Activated naive CD4-positive, alpha-beta T cell treated with anti-CD3 and anti-CD28 coated beads for 36 hours (primary cell): ENCODE measurements at places on chromosomes 13 and 19.
A peak's percentile ranks its signal among the peaks of the same experiment; 100 is the strongest.

- no peak for DNase-seq
- H3K27ac ChIP-seq: no peak overlapping the region
- peaks cover 14% of the 10 kb centered on the region for H3K27me3 ChIP-seq
- no peak overlapping the region for H3K4me3 ChIP-seq
Observed at GRCh38 chr19:12095111-12095790, 30.7 kb downstream of the ZNF844 start.

DNA sequence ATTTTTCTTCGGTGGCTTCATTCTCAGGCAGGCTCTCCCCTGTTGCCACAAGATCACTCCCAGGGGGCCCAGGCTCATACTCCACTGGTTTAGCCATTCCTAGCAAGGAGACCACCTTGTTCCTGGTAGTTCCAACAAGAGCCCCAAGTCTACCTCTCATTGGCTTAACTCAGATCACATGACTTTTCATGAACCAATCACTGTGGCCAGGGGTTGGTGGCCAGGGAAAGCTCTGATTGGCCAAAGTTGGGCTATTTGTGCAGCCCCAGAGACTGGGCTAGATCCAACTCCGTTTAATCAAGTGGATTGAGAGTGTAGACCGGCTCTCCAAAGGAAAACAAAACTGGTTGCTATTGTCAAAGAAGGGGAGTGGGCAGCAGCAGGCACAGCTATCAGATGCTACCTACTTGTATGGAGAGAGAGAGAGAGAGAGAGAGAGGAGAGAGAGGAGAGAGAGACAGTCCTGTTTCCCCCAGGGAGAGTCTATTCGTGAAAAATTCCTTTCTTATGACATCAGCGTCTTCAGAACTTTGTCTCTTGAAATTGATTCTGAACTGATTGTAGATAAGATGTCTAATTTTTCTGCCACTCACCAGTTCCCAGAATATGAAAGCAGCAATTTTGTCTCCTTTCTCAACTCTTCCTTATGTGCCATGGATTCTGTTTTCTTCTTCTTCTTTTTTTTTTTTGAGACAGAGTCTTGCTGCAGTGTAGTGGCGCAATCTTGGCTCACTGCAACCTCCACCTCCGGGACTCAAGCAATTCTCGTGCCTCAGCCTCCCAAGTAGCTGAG is 5.9 kb downstream of the CEACAM19 start:
- no peaks in the 10 kb centered on the region for H3K36me3 ChIP-seq
- H3K4me3 ChIP-seq: no peak overlapping the region
- no peak overlapping the region for H3K27ac ChIP-seq
- H3K27me3 ChIP-seq: no peaks in the 10 kb centered on the region
- no peaks in the 10 kb centered on the region for H3K4me1 ChIP-seq

DNA sequence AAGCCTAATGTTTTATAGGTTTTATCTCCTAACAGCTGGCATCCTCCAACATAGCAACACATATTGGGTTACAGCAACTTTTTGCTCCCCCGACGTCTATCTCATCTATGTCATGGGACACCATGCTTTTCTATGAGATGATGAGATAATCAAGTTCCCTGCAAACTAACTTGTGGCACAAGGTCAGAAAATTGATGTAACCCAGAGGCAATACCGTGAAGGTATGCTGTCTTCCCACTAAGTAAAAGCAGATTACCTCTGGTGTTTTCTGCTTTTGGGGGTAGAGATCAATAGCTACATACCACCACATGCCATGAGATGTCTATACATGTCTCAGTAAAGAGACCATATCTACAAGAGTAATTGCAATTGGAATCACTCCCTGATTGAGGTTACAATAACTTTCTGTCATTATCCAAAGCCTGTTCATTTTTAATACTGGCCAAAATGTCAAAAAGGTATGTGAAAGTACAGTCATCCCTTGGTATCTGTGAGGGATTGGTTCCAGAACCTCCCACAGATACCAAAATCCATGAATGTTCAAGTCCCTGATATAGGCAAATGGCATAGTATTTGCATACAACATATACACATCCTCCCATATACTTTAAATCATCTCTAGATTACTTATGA is 131.3 kb downstream of the CYSLTR2 start:
- no peak for DNase-seq
- H3K27ac ChIP-seq: no peak overlapping the region
- H3K4me3 ChIP-seq: no peak overlapping the region
- H3K4me1 ChIP-seq: no peaks in the 10 kb centered on the region
- H3K27me3 ChIP-seq: peaks cover 5% of the 10 kb centered on the region

GRCh38 chr19:55443824-55444480 is 852 bp upstream of the SHISA7 start:
- peaks cover 18% of the 10 kb centered on the region for H3K4me1 ChIP-seq
- H3K36me3 ChIP-seq: no peaks in the 10 kb centered on the region
- H3K27me3 ChIP-seq: peaks cover 54% of the 10 kb centered on the region
- no peak overlapping the region for H3K4me3 ChIP-seq
- no peak for DNase-seq

DNA sequence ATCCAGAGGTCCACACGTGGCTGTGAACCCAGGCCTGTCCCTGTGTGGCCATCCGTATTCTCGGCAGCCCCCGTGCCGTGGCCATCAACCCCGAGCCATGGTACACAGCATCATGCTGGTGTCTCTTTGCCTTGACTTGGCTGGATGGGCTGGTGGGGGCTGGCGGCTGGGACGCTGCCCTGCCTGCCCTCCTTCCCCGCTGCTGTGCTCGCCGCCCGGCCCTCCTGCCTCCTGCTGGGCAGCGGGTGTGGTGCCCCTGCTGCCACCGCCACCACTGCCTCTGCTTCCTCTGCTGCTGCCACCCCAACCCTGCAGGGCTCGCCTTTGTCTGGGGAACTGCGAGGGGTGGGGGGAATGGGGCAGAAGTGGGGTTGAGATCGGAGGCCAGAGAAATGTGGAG is 19.7 kb upstream of the EHD2 start:
- H3K4me3 ChIP-seq: no peak overlapping the region
- no peaks in the 10 kb centered on the region for H3K27me3 ChIP-seq
- H3K4me1 ChIP-seq: peaks cover 7% of the 10 kb centered on the region
- H3K36me3 ChIP-seq: peaks cover 1% of the 10 kb centered on the region
- DNase-seq: no peak

DNA sequence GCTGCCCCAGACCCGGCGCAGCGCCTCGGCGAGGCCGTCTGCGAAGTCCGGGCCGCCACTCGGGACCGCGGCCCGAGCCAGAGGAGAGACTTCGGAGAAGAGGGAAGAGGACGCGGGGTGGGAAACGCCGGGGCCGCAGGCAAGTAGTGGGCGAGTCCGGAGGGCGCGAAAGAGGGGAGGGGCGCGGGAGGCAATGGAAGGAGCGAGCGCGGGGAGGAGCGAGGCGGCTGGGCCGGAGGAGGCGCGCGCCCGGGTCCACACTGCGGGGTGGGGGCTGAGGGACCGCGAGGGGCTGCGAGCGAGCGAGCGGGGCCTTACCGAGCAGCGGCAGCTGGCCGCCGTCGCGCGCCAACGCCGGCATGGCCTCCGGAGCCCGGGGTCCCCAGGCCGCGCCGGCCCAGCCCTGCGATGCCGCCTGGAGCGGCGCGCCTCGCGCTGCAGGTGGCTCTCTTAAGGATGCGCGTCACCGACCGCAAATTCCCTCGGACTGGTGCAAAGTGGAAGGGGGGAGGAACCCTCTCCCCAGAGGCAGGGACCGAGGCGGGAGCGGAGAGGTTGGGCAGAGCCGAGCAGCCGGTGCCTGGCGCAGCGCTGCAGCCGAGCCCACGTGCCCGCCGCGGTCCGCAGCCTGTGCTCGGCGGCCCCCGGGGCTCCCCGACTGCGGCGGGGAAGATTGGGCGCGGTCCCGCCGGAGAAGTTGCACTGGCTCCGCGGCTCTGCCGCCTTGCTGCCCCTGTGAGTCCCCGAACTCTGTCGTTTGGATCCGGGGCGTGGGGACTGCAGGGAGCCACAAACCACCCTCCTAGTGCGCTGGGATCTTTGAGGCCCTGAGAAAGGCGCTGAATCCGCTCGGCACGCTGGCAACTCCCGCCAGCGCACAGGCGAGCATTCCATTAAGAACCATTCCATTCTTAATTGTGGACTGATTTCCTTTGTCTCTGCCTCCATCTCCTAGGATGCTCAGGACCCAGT is at the start of gene FLT3:
Gene FLT3 (minus strand): TSS at position 427 of the 972 bp plus-strand sequence. CDS start 66 bp downstream, at position 361.
- H3K27me3 ChIP-seq: peaks cover 44% of the 10 kb centered on the region
- no peaks in the 10 kb centered on the region for H3K36me3 ChIP-seq
- peak; percentile 67 for DNase-seq
- peaks cover 5% of the 10 kb centered on the region for H3K4me1 ChIP-seq
- H3K27ac ChIP-seq: no peak within 1 kb of the TSS

DNA sequence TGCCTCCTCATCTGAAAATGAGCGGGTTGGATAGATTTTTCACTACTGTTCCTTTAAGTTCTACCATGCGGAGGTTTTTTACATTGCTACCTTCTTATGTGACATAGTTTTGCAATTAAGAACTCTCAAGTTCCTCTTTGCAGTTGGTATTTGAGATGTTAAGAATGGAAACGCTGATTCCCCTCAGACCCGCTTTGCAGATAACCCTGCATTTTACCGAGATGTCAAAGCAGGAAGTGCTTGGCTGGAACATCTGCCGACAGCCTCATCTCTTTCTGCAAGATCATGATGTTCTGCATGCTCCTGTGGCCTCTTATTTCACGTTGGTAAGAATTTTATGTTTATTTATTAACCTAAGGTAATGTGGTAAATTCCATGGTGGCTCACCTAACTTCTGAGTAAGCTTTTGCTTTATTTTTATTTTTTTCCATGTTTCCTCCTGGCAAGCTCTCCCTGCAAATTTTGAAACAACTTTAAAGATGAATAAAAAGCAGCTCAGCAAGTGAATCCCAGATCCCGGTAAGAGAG is 22.5 kb downstream of the PABPC3 start:
- no peak overlapping the region for H3K4me3 ChIP-seq
- H3K27me3 ChIP-seq: peaks cover 46% of the 10 kb centered on the region
- H3K27ac ChIP-seq: no peak overlapping the region
- no peak for DNase-seq
- H3K36me3 ChIP-seq: no peaks in the 10 kb centered on the region

GRCh38 chr13:87536499-87536898 is 134.7 kb upstream of the SLITRK5 start:
- no peak overlapping the region for H3K4me3 ChIP-seq
- no peaks in the 10 kb centered on the region for H3K27me3 ChIP-seq
- no peak for DNase-seq
- no peak overlapping the region for H3K27ac ChIP-seq

DNA sequence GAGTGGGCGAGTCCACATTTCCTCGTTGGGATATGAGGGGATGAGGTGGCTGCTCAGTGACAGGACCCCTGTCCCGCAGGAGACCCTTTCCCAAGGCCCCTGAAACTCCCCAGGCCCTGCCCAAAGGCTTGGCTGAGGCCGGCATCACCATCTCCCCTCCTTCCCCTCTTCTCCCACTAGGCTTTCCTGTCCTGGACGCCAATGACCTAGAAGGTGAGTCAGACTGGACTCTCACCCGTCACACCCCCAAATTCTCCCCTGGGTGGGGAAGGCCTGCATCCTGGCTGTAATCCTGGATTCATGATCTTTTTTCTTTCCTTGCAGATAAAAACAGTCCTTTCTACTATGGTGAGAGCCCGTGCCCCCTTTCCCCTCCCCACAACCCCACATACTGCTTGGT is 5.3 kb downstream of the FXYD3 start:
- peaks cover 13% of the 10 kb centered on the region for H3K4me1 ChIP-seq
- H3K27ac ChIP-seq: no peak overlapping the region
- DNase-seq: no peak

- no peak overlapping the region for H3K4me3 ChIP-seq
- H3K27me3 ChIP-seq: no peaks in the 10 kb centered on the region
- H3K4me1 ChIP-seq: no peaks in the 10 kb centered on the region
- H3K36me3 ChIP-seq: no peaks in the 10 kb centered on the region
- DNase-seq: no peak
Observed at GRCh38 chr13:90336507-90336906, 1011.0 kb upstream of the MIR17HG start.

GRCh38 chr13:26920614-26921355 is 160.2 kb upstream of the GPR12 start:
- H3K36me3 ChIP-seq: no peaks in the 10 kb centered on the region
- H3K4me1 ChIP-seq: no peaks in the 10 kb centered on the region
- peaks cover 3% of the 10 kb centered on the region for H3K27me3 ChIP-seq
- H3K4me3 ChIP-seq: no peak overlapping the region
- DNase-seq: no peak

DNA sequence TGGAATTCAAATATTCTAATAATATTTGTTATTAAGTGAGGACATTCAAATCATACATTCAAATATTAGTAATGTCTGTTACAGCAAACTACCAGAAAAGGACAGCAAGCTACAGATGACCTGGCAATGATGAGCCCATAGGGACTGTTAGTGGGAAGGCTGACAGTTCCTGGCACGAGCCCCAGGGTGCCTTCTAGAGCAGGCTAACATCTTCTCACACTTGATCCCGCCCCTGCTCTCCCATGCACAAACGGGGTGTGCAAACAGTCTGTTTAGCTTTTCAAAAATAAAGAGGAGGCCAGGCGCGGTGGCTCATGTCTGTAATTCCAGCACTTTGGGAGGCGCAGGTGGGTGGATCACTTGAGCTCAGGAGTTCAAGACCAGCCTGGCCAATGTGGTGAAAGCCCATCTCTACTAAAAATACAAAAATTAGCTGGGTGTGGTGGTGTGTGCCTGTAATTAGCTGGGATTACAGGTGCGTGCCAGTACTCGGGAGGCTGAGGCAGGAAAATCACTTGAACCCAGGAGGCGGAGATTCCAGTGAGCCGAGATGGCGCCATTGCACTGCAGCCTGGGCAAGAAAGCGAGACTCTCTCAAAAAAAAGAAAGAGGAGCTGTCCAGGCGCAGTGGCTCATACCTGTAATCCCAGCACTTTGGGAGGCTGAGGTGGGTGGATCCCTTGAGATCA is 9.6 kb upstream of the GARRE1 start:
- no peaks in the 10 kb centered on the region for H3K36me3 ChIP-seq
- peaks cover 3% of the 10 kb centered on the region for H3K4me1 ChIP-seq
- H3K27me3 ChIP-seq: no peaks in the 10 kb centered on the region
- H3K27ac ChIP-seq: no peak overlapping the region

DNA sequence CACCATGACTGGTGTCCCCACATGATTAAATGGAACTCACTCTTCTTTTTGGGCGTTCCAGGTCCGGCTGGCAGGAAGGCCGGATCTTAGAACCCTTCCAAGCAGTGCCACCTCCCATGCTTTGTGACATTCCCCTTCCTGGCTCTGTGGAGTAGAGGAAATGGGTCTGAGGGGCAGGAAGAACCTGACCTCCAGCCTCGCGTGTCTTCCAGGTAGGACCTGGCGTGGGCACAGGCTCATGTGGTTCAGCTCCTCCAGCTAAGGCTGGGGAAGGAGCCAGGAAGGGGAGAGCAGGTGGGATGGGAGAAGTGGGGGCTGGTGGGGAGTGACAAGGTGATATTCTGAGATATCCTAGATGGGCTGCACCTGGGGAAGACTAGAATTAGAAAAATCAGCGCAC is 2.1 kb downstream of the TMEM255B start:
- no peak overlapping the region for H3K4me3 ChIP-seq
- no peak overlapping the region for H3K27ac ChIP-seq
- no peak for DNase-seq

- H3K36me3 ChIP-seq: peaks cover 84% of the 10 kb centered on the region
- no peak overlapping the region for H3K27ac ChIP-seq
- H3K4me3 ChIP-seq: no peak overlapping the region
- DNase-seq: no peak
- H3K27me3 ChIP-seq: no peaks in the 10 kb centered on the region
- no peaks in the 10 kb centered on the region for H3K4me1 ChIP-seq
Observed at GRCh38 chr19:57872450-57872849, 16.4 kb downstream of the ZNF814 start.
